ENCODE measurements at places on chromosomes 6 and 20.

GRCh38 chr6:21710908-21711627 is 117.5 kb downstream of the SOX4 start:
- no peak for DNase-seq

DNA sequence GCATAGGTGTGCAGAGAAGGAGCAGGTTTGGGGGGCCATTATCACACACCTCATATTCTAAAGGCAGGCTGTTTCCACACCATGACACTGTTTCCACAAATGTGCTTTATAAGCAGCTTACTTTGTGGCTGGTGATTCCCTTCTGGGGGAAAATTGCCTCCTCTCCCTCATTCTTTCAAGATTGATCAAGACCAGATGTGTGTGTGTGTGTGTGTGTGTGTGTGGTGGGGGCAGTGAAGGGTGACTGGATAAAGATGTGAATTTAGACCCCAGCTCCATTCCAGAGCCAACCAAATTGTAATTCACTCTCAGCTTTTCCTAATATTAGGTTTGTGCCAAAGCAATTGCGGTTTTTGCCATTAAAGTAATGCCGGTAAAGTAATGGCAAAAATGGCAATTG is 45.6 kb downstream of the EDN3 start:
- no peak for DNase-seq

- DNase-seq: no peak
These were observed 23.9 kb downstream of the NOL4L start for GRCh38 chr20:32560989-32561830.

- DNase-seq: no peak
These were observed 51.6 kb upstream of the DACT2 start for GRCh38 chr6:168371185-168371584.

- DNase-seq: no peak
These were observed 118.6 kb downstream of the PREX1 start for GRCh38 chr20:48709058-48709691.

- DNase-seq: no peak
These were observed 177.3 kb downstream of the CDKAL1 start for GRCh38 chr6:20711518-20711917.

DNA sequence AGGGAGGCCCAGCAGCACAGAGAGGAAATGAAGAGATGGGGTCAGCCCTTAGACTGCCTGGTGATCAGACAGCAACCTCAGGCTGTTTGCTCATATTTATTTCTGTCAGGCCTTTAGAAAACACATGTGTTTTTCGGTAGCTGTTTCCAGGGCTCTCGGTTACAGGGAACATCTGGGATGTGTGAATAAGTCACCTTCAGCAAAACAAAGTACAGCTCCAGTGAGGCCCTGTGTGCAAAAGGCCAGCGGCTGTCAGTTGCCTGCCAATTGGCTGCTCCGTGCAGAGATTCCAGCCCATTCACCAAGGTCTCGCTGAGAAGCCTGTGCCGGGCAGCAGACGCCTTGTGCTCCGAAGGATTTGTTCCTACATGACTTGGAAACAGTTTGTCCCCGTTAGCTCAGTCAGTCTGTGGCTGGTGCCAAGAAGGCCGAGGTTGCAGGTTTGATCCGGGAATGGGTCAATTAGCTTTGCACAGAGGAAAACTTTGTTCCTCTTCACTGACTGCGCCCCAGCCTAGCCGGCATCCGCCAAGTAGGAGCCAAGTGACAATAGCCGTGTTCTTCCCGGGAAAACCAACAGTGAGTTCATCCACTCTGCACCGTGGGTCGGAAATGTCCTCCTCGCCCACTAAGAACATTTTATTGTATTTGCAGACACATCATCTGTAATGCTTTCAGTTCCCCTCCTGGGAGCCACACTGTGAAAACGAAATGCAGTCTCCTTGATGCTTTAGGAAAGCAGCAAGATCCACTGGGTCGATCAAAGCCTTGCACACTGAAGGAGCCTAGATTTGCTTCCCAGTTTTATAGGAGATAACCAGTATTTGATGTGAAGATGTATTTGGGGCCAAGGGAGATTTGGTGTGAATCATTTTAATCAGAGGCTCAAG is 315.4 kb upstream of the CDYL start:
- peak; percentile 23 for DNase-seq

- DNase-seq: no peak
These were observed 5.6 kb downstream of the DAAM2 start for GRCh38 chr6:39797751-39798150.

GRCh38 chr20:44410583-44411019 is 55.1 kb downstream of the HNF4A start:
- no peak for DNase-seq

DNA sequence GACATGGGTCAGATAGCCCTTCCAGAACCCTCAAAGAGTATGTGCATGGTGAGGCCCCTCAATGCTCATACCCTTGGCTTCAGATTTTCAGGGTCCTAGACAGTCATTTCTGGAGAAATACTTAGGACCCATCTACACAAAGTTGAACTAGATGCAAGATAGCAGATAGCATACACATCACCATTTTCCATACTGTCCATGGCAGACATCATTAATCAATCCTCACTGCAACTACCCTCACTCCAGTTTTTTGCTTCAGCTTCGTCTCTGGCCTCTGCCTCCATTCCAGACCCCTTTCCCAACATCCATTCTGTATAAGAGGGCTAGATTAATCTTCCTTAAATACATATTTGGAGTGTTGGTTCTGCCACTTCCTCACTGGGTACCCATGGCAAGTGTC is 95.5 kb upstream of the MYL9 start:
- no peak for DNase-seq

DNA sequence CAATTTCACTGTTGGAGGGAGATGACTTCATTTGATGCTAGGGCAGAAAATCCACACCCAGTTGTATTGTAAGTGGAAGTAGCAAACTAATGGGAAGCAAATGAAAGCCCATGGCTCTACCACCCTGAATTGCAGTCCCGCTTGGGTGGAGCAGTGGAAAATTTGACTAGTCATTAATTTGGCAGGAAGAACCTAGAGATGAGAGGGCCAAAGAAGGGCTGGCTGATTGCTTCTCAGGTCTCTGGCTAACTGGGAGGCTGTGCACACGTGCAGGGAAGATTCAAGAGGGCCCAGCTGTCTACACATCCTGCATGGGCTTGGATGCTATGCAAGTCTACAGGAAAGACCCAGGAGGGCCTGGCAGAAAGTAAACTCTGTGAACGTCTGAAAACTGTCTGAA is 466.2 kb downstream of the TFAP2A start:
- DNase-seq: no peak

- DNase-seq: no peak
These were observed 262.4 kb downstream of the PHF3 start for GRCh38 chr6:63897952-63898351.

DNA sequence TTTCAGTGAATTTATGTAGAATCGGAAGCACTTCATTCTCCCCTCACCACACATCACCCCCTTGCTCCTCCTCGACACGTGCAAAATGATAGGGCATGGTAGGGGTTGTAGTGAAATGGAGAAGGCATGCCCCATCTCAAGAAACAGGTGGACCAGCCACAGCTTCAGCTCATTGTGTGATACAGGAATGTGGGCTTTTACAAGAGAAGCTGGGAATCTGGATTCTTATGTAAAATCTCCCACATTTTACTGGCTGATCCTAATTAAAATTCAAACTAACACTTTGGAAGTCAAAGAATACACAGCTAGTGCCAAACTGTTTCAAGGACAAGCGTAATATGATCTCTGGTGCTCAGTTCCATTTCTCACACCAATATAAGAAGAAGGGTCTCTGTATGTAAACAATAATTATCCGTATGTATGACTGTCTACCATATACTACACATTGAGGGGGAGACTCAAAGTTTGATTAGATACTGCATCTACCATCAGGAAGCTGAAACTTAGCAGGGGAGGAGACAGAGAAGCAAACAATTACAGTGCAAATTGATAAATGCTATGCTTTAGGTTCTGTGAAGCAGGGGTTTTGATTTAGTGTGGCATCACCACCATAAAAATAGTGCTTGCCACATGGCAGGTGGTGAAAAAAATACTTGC is 24.3 kb upstream of the KIAA0408 start:
- no peak for DNase-seq

- DNase-seq: no peak
These were observed 173.9 kb downstream of the LRFN2 start for GRCh38 chr6:40413239-40413638.

- DNase-seq: no peak
These were observed 42.3 kb downstream of the MYLK4 start for GRCh38 chr6:2708456-2708855.

DNA sequence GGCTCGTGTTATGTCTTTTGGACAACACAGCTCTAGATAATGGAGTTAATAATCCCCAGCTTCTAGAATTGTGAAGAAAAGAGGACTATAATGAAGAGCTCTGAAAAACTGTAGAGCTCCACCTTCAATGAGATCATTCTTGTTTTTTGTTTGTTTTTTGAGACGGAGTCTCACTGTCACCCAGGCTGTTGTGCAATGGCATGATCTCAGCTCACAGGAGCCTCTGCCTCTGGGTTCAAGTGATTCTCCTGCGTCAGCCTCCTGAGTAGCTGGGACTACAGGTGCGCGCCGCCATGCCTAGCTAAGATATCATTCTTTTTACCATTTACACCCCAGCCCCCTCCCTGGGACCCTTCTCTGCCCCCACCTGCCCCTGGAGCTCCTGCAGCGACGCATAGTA is 36.6 kb downstream of the ERGIC3 start:
- no peak for DNase-seq

DNA sequence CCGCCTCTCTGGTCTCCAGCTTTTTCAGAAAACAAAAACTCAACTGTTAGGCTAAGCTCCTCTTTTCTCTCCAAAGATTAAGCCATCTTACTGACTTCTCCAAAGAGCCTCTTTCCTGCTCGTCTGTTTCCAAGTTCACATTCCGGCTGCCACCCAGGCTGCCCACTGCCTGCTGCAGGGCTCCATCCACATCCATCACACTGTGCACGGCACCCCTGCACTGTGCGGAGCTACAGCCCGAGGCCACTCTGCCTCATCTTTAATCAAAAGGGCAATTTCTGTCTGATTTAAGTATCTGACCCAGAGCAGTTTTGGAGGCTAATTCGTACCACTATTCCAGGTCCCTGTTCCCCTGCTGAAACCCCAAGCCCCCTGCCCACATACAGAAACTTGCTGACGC is 141.6 kb upstream of the ARMC2 start:
- no peak for DNase-seq

GRCh38 chr6:32815115-32815514 is 1.7 kb downstream of the HLA-DOB start:
- no peak for DNase-seq

DNA sequence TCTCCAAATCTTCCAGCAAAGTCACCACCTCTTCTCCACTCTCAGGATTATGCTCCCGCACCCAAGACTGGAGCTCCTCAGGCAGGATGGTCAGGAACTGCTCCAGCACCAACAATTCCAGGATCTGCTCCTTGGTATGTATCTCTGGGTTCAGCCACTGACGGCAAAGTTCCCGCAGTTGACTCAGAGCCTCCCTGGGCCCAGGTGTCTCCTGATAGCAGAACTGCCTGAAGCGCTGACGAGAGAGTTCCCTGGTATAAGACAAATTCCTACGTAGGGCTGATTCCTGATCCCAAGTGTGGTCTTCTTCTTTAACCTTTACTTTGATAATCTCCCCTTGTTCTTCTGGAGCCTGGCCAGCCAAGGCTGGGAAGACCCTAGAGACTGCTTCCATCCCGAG is 60.6 kb downstream of the GPX5 start:
- no peak for DNase-seq

- no peak for DNase-seq
These were observed 650.5 kb upstream of the DEFB115 start for GRCh38 chr20:30606990-30607389.

DNA sequence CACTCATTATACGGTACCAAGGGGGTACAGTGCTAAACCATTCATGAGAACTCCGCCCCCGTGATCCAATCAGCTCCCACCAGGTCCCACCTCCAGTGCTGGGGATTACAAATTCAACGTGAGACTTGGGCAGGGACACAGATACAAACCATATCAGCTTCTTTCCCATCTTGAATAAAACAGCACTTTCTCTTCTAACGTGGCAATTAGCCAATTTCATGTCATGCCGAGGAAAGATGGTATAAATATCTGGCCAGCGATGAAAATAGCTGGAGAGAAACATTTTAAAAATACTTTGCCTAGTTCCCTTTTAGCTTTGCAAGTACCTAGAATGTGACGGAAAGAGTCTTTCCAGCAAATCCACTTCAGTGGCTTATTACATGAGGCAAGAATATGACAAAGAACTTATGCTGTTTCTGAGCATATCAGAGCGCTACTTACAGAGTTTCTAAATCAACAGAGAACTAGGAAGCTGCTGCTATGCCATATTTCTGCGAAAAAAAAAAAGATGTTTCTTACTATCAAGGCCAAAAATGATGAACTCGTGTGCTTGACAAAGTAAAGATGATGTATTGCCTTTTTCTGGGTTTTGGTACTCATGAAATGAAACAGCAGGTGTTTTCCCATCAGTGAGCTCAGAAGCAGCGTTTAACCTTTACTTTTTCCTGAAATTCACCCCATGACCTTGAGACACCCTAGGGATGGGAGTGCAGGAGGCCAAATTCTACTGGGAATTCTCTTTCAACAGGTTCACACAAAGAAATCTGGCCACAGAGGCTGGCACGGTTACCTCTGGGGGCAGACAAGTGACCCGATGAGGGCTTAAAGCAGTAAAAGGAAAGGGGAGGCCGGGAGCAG is 37.9 kb downstream of the AGPAT4 start:
- DNase-seq: no peak

- DNase-seq: no peak
These were observed 126.5 kb downstream of the ZFAND3 start for GRCh38 chr6:37946057-37946456.

DNA sequence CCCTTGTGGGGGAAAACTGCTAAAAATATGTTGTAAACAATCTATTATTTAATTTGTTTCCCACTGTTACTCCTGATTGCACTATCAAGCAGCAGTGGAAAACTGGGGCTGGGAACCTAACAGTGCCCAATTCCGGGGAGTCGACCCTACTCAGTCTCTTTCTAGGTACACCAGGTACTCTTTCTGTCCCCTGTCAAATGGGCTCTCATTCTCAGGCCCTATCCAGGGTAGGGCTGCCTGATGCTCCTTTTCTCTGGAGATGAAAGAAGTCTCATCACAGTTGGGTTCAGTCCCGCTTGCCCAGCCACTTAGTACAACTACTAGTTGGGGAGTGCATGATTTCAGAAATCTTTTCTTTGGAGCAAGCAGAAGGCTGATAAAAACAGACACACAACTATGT is 52.0 kb downstream of the HS3ST5 start:
- DNase-seq: no peak

DNA sequence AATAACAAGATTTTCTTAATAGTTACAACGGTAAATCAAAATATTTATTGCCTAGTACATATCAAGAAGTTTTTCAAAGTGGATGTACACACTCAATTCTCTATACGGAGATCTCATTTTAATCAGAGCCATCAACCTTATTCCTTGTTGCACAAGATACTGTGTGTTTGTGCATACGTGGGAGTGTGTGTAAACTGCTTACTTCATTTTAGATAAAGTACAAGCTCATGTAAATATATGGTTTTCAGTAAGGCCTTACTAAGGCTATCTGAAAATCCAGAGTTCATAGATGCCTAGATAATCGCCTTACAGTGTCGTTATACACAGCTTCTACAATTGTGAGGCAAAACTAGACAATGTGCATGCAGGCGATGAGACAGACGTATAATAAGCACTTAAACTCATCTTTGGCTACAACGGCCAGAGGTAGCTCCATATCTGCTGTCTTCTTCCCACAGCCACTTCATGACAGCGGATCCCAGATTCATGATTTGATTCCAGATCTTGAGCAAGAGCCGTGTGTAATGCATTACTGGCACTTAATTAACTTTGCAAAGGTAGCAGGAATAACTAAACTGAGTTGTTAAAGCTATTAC is 2.5 kb downstream of the PERP start:
- DNase-seq: no peak
